Hematopoietic multipotent progenitor cell (in vitro differentiated cells): ENCODE measurements at places on chromosomes 5 and 9. TPM values are rescaled to one million over a fixed set of nuclear protein-coding genes. Genes with fewer than 3 reads are reported as not detected.

Gene BTNL8
- total RNA-seq = under 0.01 TPM

Gene PCDHGA1
- total RNA-seq = under 0.01 TPM

Gene NME5
- total RNA-seq = 0.27 TPM

Gene DNM1
- 11.0 TPM for total RNA-seq

DNA sequence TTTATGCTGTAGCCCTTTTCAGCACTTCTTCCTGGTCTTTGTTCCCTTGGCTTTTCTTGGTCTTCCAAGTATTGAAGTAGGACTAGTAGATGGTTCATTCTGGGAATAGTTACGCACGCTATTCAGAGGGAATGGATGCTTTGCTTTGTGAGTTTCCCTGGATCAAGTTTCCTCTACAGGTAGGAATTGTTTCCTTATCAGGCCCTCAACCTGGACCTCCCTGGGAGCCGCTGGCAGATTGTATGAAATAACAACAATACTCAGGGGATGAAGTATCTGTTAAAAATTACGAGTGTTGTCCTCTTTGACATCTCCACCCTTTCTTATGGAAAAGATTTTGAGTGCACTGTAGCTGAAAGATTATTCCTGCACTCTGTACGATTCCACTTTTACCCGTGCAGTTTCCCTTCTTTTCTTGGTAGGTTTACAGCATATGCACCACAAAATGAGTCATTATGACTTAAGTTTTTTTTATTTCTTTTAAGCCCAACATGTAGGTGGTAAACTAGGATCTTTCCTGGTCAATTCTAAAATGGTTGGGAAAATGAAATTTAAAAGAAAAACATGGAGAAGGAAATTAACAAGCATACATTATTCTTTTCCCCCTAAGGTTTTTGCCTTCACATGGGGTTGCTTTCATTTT is 57.9 kb downstream of the ARHGAP26 start:
- no peak for DNase-seq

DNA sequence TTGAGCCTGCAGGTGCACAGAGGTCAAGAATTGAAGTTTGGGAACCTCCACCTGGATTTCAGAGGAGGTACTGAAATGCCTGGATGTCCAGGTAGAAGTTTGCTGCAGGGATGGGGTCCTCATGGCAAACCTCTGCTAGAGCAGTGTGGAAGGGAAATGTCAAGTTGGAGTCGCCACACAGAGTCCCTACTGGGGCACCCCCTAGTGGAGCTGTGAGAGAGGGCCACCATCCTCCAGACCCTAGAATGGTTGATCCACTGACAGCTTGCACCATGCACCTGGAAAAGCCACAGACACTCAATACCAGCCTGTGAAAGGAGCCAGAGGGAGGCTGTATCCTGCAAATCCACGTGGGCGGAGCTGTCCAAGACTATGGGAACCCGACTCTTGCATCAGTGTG is 78.0 kb downstream of the GABRA1 start:
- DNase-seq = peak; percentile 4

GRCh38 chr5:43646992-43647391 is 44.0 kb downstream of the NNT start:
- DNase-seq = no peak

GRCh38 chr5:135450336-135450735 is 1.8 kb downstream of the TIFAB start:
- DNase-seq = no peak

DNA sequence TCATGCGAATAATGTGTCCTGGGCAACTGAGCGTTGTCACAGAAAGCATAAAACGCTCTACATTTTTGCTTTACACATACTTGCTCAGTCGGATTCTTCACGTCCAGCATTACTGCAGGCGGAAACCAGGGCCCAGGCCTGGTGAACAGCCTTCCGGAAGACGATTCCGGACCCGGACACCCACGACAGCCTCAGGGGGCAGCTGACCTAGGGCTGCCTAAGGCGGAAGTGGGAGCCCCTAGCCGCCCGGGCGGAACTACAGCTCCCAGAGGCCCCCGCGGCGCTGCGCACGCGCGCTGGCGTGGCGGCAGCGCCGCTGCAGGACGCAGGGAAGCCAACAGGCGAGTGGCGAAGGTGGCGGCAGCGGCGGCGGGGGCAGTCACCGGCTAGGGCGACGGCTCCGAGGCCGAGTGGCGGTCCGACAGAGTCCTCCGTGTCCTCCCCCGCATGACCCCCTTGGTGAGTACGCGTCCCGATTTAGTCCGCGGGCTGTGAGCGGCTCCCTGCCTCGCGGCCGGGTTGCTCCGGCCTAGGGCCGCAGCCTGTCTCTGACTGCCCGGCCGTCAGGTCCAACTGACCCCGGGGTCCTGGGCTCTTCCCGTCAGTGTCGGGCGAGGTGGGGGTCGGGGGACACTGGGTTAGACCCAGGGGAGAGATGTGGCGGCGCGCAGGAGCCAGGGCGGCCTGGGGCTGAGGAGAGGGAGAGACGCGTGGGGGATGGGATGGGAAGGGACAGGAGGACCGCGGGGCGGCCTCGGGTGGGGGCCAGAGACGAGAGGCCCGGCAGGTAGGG is at the start of gene GAPVD1:
Gene GAPVD1 (plus strand): TSS at position 326 of the 793 bp plus-strand sequence. CDS start 37,096 bp downstream, outside the sequence.
- DNase-seq = peak; percentile 94

GRCh38 chr5:152505442-152506042 is 100.5 kb upstream of the NMUR2 start:
- no peak for DNase-seq

DNA sequence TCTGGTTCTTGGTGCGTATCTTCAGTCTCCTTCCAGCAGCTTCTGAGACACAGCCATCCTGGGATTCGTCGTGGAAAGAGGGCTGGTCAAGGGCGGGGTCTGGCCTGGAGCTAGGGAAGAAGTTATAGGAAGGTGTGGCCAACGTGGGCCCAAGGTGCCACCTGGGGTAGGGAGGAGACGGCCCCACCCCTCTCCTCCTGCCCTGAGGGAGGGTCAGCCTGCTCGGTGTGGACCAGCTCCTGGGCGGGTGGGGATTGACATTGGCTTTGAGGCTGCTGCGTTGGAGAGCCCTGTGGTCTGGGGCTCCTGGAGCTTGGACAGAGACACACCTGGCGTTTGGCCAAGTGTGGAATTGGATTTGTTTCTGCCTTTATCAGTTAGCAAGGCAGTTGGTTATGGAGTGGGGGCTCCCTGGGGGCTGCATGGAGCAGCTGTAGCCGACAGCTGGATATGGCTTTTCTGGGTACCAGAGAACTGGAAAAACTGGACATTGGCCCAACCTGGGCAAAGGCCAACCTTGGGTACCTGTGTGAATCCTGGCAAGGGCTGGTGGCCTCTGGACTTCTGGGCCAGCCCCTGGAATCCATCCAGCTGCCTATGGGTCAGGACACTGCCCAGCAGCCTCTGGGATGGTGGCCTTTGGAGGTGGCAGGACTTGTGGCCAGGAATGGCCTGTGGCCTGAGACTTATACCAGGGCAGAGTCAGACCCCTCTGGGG is 75.7 kb upstream of the PPP1R26 start:
- DNase-seq = no peak
